Fibroblast of skin of scalp (primary cell): ENCODE measurements at places on chromosomes 4 and X.

DNA sequence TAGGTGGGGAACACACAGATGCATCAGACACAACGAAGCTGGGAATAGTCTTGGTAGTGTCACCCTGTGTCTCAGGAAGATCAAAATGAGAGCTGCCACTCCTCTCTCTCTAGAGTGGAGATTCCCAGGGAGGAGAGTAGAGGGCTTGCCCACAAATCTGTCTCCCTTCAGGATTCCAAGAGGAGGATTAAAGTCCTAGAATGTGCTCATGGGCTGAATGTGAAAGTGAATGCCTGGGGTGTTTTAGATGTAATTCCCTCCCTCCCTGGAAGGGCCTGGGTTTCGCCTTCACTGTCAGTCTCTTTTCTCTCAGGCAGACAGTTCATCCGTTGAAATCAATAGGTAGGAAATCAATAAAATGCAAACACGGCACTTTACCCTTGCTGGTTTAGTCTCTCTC, 282.6 kb upstream of the PPARGC1A start:
- no peak for DNase-seq

GRCh38 chr4:102620697-102621497, 119.7 kb downstream of the NFKB1 start:
- DNase-seq, result peak; percentile 90

GRCh38 chr4:86294883-86295282, 65.0 kb downstream of the MAPK10 start:
- DNase-seq, result no peak

DNA sequence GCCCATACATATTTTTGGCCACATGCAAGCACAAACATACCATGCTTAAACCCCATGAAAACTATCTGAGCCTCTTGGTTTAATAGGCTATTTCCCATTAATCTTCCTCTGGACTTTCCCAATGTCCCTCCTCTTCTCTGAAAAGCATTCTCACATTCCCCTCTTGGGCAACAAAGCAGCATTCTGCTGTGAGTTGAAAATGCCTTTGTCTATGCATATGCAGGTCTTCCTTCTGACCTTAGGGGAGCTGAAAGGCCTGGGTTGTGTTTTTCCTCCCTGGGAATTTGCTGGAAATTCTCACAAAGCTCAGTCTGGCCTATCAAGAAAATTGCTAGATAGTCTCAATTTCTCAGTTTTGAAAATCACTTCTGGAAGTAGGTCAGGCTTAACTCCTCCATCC, 4.2 kb downstream of the VSIG4 start:
- no peak for DNase-seq

- no peak for DNase-seq
These were observed 28.6 kb downstream of the BEX3 start for GRCh38 chrX:103405009-103405333.

DNA sequence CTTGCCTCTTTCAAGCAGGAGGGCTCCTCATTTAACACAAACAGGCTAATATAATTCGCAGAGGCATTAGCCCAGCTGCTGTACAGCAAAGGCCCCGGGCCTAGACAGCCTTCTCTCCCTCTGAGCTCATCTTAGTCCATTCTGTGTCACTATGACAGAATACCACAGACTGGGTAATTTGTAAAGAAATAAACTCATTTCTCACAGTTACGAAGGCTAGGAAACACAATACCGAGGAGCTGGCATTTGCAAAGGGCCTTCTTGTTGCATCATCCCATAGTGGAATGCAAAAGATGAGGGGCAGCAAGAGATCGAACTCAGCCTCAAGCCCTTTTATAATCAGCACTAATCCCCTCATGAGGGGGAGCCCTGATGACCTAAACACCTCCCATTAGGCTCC, 48.5 kb downstream of the TSPAN5 start:
- peak; percentile 53 for DNase-seq

- DNase-seq, result no peak
These were observed 10.0 kb downstream of the ART3 start for GRCh38 chr4:76084542-76084941.

DNA sequence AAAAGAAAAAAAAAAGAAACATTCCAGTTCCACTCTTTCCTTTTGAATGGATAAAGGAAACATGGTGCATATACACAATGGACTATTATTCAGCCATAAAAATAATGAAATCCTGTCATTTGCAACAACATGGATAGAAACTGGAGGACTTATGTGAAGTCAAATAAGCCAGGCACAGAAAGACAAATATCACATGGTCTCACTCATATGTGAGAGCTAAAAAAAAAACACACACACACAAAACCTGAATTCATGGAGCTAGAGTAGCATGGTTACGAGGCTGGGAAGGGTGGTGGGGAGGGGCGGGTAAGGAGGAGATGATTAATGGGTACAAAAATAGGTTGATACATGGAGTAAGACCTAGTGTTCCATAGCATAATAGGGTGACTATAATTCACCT, 22.4 kb upstream of the SH3KBP1 start:
- no peak for DNase-seq

GRCh38 chr4:105061136-105061696, 85.5 kb upstream of the TET2 start:
- DNase-seq, result no peak

DNA sequence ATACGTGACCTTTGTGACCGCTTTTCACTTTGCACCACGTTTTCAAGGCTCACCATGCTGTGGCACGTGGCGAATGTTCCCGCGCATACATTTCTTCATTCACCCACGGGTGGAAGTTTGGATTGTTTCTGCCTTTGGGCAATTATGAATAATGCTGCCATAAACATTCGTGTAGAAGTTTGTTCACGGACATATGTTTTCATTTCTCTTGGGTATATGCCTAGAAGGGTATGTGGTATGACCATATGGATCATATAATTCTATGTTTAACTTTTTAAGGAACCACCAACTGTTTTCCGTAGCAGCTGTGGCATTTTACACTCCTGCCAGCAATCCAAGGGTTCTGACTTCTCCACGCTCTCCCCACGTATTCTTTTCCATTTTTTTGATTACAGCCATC, 60.9 kb upstream of the MXD4 start:
- DNase-seq, result peak; percentile 69
